ENCODE measurements at places on chromosomes 6 and 20.

DNA sequence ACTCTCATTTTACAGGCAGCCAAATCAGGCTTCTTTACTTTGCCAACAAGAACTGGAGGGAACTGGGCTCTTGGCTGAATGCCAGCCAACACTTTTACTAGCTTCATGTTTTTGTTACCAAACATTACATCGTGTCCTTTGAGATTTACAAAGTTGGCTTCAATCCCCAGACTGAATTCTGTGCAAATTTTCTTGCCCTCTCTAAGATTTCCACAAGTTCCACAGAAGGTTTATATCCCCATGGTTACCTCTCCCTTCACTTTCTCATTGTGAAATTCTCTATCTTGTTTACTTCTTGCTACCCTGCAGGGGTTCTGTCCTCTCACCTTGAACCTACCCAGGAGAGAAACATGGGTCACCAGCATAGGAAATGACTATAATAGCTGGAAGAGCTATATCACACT, 37.6 kb upstream of the PLCB1 start:
- peak; percentile 63 for DNase-seq

GRCh38 chr6:34143196-34143883, 2.5 kb downstream of the GRM4 start:
- no peak for DNase-seq

DNA sequence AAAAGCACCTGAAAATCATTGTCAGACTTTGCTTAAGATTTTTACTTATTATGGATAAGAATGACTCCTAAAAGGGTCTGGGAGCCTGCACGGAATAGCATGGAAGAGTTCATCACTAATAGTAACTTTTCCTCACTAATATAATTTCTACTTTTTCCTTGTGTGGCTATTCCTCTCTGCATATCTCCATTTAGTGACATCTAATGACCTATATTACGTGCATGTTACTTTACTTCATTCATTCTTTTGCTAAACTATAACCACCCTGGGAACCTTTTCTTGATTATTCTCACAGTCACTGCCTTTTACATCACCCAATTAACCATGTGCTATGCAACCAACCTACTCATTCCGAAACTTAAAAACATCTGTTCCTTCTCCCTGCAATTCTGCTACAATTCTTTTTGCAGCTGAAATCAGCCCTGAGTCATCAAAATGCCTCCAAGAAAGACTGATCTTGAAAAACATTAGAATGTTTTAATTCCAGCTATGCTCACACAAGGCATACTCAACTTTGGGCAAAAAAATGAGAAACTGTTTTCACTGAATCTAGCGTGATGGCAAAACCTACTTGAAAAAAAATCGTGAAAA, 313.3 kb downstream of the RNGTT start:
- DNase-seq = no peak

- peak; percentile 74 for DNase-seq
Observed at GRCh38 chr6:56101141-56101553, 146.2 kb downstream of the COL21A1 start.

- no peak for DNase-seq
Observed at GRCh38 chr20:25356271-25356933, 34.2 kb downstream of the ABHD12 start.

GRCh38 chr6:122014961-122015360, 384.5 kb upstream of the HSF2 start:
- no peak for DNase-seq

DNA sequence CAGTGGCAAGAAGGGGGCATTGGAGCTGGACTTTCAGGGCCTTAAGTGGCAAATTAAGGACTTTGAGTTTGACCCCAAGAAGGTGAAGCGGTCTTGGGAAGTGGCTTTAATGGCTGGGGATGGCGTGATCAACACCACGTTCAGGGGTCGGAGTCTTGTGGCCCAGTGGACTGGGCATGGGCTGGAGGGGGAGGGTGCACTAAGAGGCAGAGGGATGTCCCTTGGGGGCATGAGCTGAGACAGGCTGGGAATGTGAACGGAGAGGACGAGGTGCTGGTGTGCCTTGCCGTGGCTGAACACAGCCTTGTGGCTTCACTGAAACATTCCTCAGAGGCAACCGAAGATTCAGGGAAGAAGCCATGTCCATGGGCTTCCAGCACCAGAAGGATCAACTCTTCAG, 227.0 kb downstream of the SYNDIG1 start:
- DNase-seq = no peak

DNA sequence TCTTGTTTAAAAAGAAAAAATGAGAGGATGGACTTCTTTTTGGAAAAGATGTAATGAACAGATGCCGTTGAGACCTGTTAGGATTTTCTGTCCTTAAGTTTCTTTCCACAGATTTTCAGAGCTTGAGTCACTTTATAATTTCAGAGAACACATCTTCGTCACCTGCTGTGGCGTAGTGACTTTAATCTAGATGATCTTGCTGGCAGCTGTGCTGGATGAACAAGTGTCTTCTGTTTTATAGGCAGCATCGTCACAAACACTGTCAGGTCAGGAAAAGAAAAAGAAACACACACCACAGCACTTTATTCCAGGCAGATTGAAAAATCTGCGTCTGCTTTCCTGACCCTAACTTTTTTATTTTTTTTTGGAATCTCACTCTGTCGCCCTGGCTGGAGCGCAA, 35.7 kb upstream of the GCNT2 start:
- DNase-seq = no peak

DNA sequence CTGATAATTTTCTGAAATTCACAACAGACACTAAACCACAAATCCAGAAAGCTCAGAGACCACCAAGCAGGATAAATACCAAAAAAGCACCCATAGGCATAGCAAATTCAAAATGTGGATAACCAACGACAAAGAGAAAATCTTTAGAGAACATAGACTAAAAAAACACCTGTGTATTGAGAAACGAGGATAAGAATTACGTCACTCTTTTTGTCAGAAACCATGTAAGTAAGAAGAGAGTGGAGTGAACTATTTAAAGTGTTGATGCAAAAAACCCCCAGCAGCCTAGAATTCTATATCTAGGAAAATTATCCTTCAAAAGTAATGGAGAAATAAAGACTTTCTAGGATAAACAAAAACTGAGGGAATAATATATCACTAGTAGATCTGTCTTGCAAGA, 126.9 kb upstream of the SCGN start:
- no peak for DNase-seq

GRCh38 chr6:137677709-137678108, 183.5 kb upstream of the OLIG3 start:
- DNase-seq = peak; percentile 70

DNA sequence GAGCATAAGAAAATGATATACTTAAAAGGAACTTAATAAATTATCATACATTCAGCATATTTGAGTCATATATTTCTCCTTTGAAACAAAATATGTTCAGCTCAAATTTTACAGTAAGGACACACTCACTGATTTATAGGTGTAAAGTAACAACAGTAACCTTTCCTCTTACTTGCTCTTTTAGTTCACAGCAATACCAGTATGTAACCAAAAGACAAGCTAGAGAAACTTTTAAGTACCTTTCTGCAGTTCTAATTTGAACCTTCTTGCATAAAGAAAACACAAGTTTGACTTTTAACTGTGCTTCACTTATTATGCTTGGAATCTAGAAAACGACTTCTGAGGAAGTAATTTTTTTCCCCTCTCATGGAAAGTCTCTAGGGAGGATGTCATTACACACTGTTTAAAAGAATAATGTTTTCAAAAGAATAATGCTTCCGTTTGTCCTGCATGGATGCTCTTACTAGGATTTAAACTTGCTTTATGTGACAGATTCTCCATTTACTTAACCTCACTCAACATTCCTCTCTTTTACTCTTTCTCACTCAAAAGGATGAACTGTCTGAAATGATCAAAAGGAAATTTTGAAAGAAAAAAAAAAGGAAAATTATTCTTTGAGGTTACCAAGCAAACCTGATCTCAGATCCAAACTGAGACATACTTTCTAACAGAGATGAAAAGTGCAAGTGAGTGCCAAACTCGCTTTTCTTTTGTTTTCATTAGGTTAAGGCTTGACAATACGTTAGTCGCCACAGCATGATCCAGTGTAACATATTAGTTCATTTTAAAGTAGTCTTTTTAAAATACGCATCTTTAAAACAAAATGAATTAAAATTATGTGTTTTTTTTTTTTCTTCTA, 22.4 kb upstream of the CALHM6 start:
- no peak for DNase-seq
